ENCODE measurements at places on chromosomes 7 and 10.
A peak's percentile ranks its signal among the peaks of the same experiment; 100 is the strongest.

DNA sequence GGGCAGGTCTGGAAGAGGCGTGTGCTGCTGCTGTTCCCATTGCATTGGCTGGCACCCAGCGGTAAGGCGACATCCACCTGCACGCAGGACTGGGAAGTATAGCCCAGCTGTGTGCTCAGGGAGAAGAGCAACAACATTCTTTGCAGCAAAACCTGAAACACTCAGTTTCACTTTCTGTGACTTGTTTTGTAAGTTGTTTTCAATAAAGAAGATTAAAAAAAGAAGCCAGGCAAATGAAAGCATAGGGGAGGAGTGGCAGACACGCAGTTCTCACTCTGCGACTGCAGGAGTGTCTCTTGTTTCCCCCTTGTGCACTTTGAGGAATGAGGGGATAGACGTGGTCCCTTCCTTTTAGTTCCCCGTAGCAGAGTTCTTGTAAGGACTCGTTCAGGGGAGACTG lies 5.8 kb downstream of the FBH1 start:
- DNase-seq = no peak

DNA sequence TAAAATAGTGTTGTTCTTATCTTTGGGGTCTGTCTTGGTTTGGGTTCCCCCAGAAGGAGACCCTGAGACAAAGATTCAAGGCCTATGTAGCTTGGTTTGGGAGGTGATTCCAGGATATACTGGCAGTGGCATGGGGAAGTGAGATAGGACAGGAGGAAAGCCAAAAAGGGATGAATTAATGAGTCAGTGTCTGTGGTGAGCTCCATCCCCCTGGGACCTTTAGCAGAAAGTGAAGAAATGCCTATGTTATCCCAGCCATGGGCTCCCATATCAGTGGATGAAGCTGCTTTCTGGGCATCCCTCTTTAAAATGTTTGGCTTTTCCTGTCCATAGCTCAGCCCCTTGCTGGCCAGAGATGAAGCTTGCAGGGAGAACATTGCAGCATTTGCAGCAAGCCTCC lies 217.0 kb upstream of the CTBP2 start:
- no peak for DNase-seq

GRCh38 chr7:158291998-158292397 lies 295.6 kb downstream of the PTPRN2 start:
- no peak for DNase-seq

DNA sequence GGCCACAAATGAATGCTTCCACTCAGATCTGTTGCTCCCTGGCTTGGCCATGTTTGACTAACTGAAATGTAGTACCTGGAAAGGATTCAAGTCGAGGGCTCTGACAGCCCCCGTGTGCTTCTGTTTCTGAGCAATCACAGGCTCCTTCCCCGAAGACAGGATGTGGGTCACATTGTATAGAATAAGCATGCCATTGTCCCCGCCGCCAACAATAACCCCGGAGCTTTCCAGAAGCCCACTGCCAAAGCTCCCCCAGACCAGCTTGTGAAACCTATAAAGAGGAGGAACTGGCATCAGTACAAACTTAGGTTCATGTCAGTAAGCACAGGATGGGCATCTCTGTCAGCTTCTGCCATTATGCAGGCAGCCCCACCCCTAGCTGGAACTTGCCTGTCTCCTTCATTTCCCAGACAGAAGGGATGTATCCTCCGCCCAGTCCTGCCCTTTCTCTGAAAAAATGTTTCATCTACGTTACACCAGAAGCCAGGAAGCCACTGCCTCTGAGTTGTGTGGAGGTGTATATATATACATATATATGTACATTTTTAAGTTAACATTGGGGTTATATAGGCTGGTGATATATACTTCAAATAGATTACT lies 10.3 kb downstream of the SEC31B start:
- DNase-seq = no peak

DNA sequence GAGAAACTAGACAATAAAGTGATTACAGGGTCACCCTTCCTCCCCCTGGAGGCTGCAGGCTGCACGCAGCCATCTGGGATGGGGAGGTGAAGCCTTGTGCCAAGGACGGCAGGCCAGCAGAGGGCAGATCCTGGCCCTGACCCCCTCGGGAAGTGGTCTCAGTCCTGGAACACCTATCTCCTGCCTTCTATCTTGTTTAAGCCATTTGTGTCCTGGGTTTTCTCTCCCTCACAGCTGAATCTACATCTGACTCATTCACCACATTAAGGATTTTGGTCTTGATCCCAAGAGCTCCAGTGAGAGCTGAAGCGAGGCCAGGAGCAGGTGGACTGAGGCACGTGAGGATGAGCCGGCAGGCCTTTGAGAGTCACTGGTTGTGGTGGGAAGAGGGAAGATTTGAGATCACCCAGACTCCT lies 16.4 kb upstream of the PARP12 start:
- DNase-seq = peak; percentile 42

- DNase-seq = no peak
Observed at GRCh38 chr10:98427011-98427515, 12.1 kb upstream of the PYROXD2 start.

GRCh38 chr10:45373003-45373575 lies 927 bp upstream of the ALOX5 start:
- DNase-seq = peak; percentile 61

- no peak for DNase-seq
Observed at GRCh38 chr7:129896568-129897382, 56.0 kb downstream of the UBE2H start.

GRCh38 chr7:31962246-31962645 lies 108.0 kb downstream of the PDE1C start:
- DNase-seq = no peak

GRCh38 chr10:92432596-92432995 lies 141.3 kb downstream of the IDE start:
- no peak for DNase-seq

- no peak for DNase-seq
Observed at GRCh38 chr10:104922810-104923209, 281.7 kb downstream of the SORCS3 start.

GRCh38 chr10:34759161-34759836 lies 55.8 kb downstream of the PARD3 start:
- DNase-seq = no peak

GRCh38 chr10:3009341-3009740 lies 58.0 kb upstream of the PFKP start:
- no peak for DNase-seq

DNA sequence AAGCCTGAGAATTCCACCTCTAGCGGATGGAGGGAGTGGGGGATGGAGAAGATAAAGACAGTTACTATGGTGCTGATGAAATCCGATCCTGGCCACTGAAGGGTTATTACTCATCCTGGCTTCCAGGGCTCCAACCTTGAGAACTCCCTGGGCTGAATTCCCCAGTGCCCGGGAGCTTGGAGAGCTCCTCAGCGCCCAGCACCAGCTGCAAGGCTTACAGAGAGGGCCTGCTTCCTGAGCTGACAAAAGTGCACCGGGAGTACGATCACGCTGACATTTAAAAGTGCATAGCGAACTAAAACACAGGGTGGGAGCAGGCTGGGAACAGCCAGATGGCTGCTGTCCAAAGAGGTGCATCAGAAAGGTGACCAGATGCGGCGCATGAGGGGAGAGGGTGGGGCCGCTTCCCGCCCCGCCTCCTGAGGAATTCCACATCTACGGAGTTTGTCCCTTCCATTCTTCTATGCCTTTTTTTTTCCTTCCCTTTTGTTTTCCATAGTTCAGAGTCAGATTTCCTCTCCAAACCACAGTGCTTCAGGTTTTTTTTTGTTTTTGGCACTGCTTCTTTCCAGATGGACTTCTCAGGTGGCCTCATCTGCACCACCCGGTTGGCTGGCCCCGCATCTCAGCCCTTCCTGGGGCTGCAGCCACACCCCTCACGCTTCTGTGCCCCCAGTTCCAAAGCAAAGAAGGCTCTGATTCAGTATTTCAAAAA lies 62.4 kb upstream of the MKRN1 start:
- DNase-seq = peak; percentile 76

DNA sequence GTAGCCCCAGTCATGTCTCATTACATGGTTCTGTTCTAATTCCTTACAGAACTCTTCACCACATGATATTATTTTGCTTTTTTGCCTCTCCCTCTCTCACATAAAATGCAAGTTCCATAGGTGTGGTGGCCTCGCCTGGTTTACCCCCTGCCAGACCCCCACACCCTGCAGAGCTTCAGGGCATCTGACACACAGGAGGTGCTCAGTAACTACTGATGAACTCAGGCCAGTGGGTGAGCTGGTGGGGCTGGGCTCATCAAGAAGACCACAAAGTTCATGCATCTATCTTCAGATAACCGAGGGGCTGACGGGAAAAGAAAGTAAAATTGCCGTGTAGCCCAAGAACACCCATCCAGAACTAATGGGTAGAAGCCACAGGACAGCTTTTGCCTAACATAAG lies 253.1 kb downstream of the GRID1 start:
- no peak for DNase-seq

- DNase-seq = no peak
Observed at GRCh38 chr10:97188261-97188711, 2.5 kb upstream of the SLIT1 start.

DNA sequence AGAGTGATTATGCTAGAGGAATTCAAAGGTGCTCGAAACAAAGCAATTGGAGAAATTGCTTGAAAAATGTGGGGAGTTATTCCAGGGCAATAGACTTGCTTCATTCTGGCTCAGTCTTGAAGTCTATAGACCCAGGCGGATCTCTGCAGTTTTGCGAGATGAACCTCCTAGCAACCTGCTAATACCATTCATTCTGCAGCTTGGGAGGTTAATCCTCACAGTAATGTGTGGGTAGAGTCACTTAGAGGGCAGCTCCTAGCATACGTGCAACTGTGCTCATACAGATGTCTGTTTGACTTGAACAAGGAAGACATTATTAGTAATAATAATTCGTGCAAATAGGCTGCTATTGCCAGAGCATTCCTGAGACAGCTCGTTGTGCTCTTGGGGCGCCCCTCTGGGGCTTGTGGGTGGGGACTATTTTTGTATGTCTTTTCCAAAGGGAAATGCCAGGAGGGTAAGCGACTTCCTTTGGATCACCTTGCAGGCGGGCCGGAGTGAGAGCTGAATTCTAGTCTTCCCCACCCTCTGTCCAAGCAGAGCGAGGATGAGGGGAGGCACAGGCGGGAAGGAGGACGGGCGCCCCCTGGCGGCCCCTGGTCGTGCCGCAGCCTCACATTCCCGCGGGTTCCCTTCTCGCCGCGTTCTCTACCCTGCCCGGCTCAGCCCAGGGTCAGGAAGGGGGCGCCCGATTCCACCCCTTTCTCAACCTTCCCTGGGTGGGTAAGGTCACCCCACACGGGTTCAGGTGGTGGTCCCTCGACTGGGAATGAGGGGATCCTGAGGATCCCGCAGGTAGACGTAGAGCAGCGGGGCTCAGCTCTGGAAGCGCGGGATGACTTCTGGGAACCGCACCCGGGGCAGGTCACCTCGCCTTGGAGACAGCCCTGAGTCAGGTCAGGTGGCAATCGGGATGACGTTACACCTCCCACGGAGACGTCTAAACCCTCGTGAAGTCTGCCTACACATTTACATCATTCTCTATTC lies 241.5 kb downstream of the PHTF2 start:
- no peak for DNase-seq

DNA sequence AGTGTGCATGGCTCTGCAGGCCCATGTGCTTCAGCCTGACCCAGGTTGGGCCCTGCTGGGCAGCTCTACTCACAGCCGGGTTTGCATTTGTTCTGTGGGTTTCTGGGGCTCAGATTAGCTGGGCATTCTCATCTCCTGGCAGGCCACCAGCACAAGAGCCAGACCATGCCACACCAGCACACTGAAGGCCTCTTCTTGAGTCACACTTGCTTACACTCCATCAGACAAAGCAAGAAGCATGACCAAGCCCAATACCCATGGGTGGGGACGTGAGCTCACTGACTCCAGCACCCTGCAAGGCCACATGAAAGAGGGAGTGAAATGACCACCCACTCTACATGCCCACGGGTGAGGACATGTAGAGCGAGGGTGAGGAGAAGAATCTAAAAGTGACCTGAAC lies 257.8 kb upstream of the PPP2R2D start:
- no peak for DNase-seq

DNA sequence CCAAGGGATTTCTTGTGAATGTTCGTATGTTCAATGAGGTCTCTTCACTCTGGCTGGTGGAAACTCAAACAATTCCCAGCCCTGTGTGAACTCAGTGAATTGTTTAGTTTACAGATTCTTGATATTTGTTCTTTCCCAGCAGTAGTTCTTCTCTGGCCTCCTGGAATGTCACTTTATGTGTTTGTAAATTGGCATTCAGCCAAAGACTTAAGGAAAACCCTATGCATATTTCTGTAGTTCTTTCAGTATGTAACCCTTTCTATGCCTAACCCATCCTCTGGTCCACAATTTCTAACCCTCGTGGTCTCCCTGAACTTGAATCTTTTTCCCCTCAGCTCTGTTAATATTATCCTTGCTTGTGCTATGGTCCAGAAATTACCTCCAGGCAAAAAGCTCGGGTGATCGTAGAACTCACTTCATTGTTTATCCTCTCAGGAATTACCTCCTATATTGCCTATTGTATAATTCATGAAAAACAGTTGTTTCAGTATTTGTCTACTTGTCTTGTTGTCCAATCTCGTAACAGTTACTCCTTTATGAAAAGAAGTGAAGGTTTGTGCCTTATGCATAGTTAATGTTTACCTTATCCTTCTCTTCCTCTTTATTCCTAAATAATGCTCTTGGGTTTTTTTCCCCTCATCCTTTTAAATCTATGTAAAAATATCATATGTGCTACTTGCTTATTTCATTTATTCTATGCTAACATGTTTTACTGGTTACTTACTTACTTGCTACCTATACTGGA lies 23.7 kb upstream of the AGR3 start:
- no peak for DNase-seq

GRCh38 chr7:49639808-49640207 lies 133.6 kb upstream of the VWC2 start:
- no peak for DNase-seq

- no peak for DNase-seq
Observed at GRCh38 chr7:27960415-27960814, 220.2 kb downstream of the JAZF1 start.

GRCh38 chr7:4883372-4884144 lies at the start of gene RADIL:
Gene RADIL (minus strand): TSS chr7:4883716. CDS start chr7:4878139, 5,577 bp downstream.
- DNase-seq = peak; percentile 98

DNA sequence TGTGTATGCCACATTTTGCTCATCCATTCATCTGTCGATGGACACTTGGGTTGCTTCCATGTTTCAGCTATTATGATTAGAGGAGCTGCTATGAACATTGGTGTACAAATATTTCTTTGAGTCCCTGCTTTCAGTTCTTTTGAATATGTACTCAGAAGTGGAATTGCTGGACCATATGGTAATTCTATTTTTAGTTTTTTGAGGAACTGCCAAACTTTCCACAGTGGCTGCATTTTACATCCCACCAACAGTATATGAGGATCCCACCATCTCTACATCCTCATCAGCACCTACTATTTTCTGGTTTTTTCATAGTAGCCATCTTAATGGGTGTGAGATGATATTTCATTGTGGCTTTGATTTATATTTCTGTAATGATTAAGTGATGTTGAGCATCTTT lies 44.7 kb upstream of the ZMIZ2 start:
- no peak for DNase-seq

GRCh38 chr10:128178302-128178958 lies 52.2 kb upstream of the MKI67 start:
- peak; percentile 41 for DNase-seq

- DNase-seq = no peak
Observed at GRCh38 chr7:113809581-113809980, 109.2 kb downstream of the PPP1R3A start.

GRCh38 chr10:70661623-70662361 lies 10.5 kb upstream of the ADAMTS14 start:
- no peak for DNase-seq

- DNase-seq = no peak
Observed at GRCh38 chr7:84336303-84336702, 141.7 kb upstream of the SEMA3A start.

Measured in nephron progenitor cell (in vitro differentiated cells).